HFFc6 (cell line): ENCODE measurements at places on chromosomes 2 and 18. TPM values are rescaled to one million over a fixed set of nuclear protein-coding genes. Genes with fewer than 3 reads are reported as not detected.
A peak's percentile ranks its signal among the peaks of the same experiment; 100 is the strongest.

The CYP1B1 gene
- not detected in 2 replicates for total RNA-seq

GRCh38 chr2:210660-211059, 53.2 kb downstream of the SH3YL1 start:
- no peak for DNase-seq

GRCh38 chr2:157053876-157054275, 203.6 kb upstream of the GALNT5 start:
- DNase-seq, result no peak

GRCh38 chr2:173354582-173355131, at the start of gene CDCA7:
TSS of gene CDCA7 (plus strand) at chr2:173354872. CDS start at chr2:173354964, 92 bp downstream.
- peak; percentile 10 for DNase-seq

The NPHP1 gene
- total RNA-seq, result 5.5 to 7.5 TPM (median 6.3 TPM) in 3 replicates

- DNase-seq, result no peak
These were observed 653.4 kb upstream of the FSHR start for GRCh38 chr2:49807689-49808088.
